NCI-H2029 treated with DMSO at 0.1 percent for 48 hours (cell line): ENCODE measurements at places on chromosomes 5 and 9.

- DNase-seq, result no peak
Observed at GRCh38 chr5:9460885-9461645, 84.8 kb downstream of the SEMA5A start.

DNA sequence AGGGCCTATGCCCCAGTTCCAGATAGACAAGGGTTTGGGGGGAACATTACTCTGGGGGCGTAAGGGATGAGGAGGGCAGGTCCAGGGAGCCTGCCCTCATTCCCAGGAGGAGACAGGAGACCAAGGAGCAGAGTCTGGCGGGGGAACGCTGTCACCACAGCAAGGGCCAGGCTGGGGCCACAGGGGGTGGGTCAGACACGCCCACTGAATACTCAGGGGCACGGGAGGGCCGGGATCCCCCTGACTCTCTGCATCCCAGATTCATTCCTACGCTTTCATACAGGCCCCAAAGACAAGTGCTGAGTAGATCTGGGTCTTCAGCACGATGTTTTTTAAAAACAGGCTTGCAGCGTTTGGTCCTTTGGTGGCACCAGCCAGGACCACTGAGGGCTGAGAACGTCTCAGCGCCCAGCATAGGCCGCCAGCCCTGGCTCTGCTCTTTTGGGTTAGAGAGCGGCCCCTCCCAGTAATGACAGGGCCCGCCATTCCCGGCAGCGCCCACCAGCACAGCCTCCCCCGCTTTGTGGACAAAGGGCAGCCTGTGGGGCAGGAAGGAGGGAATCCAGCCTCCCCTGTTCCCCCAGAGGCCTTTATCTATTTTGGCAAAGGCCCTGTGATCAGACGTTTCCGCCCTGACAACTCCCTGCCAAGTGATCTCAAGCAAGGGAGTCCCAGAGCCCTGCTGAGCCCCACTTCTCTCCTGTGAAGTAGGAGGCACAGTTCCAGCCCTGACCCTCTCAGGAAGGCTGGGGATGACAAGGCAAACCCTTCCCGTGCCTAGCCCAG, 24.9 kb downstream of the NEK6 start:
- DNase-seq, result no peak

DNA sequence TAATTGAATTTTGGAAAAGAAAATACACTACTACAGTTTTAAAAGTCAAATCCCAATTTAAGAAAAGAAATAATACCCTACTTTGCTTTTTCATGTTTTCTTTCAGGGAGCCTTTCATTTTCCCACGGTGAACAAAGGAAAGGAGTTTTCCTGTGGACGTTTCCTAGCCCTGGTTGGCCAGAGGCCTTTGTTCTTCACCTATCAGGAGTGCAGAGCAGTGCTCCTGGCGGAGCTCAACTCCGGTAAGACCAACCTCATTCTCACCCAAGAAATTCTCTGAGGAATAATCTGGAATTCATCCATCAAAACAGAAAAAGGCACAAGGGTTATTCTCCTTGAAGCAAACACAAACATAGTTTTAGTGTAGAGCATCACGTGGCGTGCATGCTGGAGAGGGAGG, 248.9 kb downstream of the ADGRV1 start:
- no peak for DNase-seq

- no peak for DNase-seq
Observed at GRCh38 chr5:101102506-101102905, 199.4 kb upstream of the ST8SIA4 start.

DNA sequence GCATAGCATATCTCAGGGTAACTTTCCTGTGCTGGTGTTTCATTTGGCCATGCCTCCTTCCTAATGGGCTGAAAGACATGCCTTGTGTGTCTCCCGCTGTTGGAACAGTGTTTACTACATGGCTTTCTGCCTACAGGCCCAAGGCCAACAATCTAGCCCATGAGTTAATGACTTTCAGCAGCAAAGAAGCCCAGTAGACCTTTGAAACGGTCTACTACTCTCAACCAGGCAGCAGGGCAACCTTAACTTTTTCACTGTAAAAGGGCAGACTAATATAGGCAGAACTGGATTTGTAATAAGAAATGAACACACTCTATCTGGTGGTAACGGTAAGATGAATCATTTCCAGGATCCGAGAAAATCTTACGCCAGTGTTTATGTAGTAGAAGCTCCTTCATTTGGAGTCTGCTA, 21.0 kb downstream of the C5orf15 start:
- no peak for DNase-seq

DNA sequence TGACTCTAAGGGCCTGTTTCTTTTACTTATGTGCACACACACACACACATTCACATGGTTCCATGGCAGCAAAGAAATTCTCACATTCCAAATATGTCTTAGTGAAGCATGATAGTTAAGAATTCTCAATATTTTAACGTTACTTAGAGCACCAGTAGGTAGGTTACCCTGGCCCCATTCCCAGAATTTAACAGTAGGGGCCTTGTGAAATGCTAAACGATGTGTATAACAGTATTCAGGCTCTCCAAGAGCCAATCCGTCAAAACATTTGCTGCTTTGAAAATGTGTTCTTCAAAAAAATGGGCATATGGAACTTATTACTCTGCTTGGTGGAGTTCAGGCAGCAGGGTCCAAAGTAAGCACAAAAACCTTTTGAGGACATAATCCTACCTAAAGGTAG, 93.7 kb upstream of the DAB2 start:
- no peak for DNase-seq
